ENCODE measurements at places on chromosomes 2 and 18.
A peak's percentile ranks its signal among the peaks of the same experiment; 100 is the strongest.

GRCh38 chr2:135582383-135582782 is 51.1 kb downstream of the R3HDM1 start:
- DNase-seq, result no peak

- no peak for DNase-seq
These were observed 521.0 kb upstream of the NRP2 start for GRCh38 chr2:205161156-205161839.

DNA sequence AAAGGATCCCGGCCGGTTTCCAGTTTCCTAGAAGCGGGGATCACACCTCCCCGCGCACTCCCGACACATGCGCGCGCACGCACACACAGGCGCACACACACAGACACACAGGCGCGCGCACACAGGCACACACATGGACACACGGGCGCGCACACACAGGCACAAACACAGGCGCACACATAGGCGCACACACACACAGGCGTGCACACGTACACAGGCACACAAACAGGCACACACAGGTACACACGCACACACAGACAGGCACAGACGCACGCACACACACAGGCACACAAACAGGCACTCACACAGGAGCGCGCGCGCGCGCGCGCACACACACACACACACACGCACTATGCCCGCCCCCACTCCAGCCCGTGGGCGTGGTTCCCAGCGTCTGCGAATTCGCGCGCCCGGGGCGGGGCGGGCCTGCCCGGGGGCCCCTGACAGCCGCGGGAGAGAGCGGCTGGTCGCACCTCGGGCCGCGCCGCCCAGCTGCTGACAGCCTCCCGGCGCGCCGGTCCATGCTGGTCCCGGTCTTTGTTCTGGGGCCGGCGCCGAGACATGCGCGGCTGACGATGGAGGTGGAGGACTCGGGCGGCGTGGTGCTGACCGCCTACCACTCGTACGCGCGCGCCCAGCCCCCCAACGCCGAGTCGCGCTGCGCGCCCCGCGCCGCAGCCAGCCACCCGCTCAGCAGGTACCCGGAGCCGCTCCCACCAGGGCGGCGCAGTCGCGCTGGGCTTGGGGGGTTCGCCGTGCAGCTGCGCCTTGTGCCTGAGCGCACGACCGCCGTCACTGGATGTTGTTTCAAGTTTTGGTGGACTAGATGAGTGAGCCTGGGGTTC is at the start of gene ARHGAP28:
Gene ARHGAP28 (plus strand): TSS at position 470 of the 845 bp plus-strand sequence. CDS start 106 bp downstream, at position 576.
- DNase-seq, result no peak

- no peak for DNase-seq
These were observed 47.8 kb downstream of the ZNF804A start for GRCh38 chr2:184646177-184646576.

GRCh38 chr2:21258082-21258481 is 134.3 kb downstream of the TDRD15 start:
- DNase-seq, result no peak

DNA sequence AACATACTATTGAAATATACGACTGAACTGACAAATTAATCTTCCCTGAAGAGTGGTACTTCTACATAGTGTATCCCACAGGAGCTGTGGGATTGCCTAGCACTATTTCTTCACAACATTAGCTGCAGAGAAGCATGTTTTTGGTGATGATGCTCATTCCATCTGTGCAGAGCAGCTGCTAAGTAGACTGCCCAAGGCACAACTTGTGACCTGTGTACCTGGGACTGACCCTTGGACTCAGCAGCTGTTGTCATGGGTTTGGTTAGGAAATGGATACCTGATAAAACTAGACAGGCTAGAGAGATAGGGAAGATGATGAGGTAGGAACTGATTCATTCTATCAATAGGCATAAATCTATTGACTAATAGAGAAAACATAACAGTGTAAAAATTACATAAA is 1204.0 kb downstream of the DSC3 start:
- no peak for DNase-seq

GRCh38 chr18:48459465-48459864 is 50.3 kb upstream of the ZBTB7C start:
- peak; percentile 43 for DNase-seq

GRCh38 chr2:64258566-64258965 is 114.3 kb upstream of the PELI1 start:
- no peak for DNase-seq

- no peak for DNase-seq
These were observed 1228.7 kb upstream of the DDX18 start for GRCh38 chr2:116585669-116586327.

DNA sequence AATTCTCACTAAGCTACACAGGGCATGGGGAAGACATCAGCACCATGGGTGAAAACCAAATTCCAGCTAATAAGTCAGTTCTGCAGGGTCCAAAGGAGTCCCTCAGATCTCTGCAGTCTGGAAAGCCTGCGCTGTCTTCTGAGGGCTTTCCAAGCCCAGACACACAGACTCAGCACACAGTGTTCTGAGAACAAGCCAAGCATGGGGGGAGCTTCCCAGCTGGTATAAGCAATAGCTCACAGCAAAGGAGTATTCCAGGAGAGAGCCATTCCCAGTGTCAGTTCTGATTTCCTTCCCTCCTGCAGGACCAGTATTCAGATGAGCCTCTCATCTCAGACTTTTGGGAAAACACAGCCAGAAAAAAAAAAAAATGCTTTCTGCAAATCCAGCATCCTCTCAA is 370.8 kb downstream of the TNS1 start:
- no peak for DNase-seq

GRCh38 chr2:158725441-158725891 is 69.7 kb upstream of the DAPL1 start:
- no peak for DNase-seq

DNA sequence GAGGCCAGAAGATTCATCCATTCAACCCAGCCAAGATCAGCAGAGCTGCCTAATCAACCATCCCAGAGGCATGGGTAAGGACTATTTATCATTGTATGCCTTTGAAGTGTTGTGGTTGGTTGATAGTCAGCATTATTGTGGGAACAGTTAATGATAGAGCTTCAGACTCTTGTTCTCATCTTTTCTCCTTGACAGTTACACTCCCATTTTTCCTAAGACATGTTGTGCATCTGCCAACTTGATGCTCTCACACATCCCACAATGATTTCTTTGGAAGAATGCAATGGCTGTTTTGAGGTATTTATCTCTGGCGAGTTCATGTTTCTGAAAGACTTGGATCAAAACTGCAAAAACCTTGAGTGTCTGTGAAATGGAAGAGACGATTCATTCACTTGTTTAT is 55.4 kb downstream of the FASTKD2 start:
- no peak for DNase-seq

GRCh38 chr18:60549338-60549960 is 176.9 kb upstream of the MC4R start:
- DNase-seq, result peak; percentile 46

- DNase-seq, result no peak
These were observed 117.4 kb upstream of the COPS8 start for GRCh38 chr2:236968101-236968879.

GRCh38 chr2:207692206-207693065 is 19.0 kb upstream of the CCNYL1 start:
- DNase-seq, result peak; percentile 76

GRCh38 chr18:28075501-28075900 is 101.4 kb downstream of the CDH2 start:
- no peak for DNase-seq

GRCh38 chr2:106965611-106966010 is 79.6 kb upstream of the ST6GAL2 start:
- DNase-seq, result no peak

GRCh38 chr2:130190237-130190636 is 8.0 kb downstream of the TUBA3E start:
- DNase-seq, result no peak

- DNase-seq, result no peak
These were observed 193.0 kb downstream of the RAB3GAP1 start for GRCh38 chr2:135245071-135245470.

DNA sequence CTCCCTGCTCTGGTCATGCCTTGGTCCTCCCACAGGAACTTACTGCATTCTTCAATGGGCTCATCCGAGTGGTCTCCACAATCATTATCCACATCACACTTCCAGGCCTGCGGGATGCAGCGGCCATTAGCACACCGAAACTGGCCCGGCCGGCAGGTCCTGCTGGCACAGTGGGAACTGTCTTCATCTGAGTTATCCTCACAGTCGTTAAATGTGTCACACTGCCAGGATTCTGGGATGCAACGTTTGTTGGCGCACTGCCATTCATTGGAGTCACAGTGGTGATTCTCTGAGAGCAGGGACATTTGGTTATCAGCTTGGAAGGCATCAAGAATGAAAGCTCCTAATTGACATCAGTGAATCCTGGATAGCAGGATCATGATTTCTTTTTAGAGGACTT is 104.5 kb downstream of the DHRS9 start:
- DNase-seq, result no peak

GRCh38 chr2:109174214-109174613 is 45.2 kb downstream of the SH3RF3 start:
- no peak for DNase-seq

DNA sequence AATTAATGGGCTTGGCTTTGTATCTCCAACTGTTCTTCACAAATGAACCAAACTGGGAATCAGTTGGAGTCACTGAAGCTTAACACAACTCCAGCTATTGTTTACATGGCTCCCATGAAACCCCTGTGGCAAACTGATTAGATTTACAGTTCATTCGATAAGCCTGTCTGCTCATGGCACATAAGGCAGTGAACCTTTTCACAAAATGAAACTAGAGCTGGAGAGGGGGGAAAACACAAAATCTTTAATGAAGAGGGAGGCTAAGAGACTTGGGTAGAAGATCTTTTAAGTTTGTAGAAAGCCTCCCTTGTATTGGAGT is 11.6 kb upstream of the ITGA6 start:
- no peak for DNase-seq

DNA sequence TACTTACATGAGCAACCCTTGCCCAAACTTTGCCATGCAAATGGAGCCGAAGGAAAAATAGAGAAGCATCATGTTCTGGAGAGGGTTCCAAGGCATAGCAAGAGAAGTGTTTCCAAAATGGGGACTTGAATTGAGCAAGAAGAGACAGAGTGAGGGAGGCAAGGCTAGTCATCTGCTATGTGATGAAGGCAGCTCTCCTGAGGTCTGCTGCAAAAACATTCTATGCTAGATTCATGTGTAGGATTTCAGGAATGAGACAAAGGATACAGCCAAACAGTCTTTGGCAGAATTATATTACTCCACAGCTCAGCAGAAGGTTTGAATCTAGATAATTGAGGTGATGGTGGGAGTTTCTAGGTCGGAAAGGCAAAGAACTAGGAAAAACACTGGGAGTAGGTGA is 24.1 kb upstream of the MRPL19 start:
- no peak for DNase-seq

DNA sequence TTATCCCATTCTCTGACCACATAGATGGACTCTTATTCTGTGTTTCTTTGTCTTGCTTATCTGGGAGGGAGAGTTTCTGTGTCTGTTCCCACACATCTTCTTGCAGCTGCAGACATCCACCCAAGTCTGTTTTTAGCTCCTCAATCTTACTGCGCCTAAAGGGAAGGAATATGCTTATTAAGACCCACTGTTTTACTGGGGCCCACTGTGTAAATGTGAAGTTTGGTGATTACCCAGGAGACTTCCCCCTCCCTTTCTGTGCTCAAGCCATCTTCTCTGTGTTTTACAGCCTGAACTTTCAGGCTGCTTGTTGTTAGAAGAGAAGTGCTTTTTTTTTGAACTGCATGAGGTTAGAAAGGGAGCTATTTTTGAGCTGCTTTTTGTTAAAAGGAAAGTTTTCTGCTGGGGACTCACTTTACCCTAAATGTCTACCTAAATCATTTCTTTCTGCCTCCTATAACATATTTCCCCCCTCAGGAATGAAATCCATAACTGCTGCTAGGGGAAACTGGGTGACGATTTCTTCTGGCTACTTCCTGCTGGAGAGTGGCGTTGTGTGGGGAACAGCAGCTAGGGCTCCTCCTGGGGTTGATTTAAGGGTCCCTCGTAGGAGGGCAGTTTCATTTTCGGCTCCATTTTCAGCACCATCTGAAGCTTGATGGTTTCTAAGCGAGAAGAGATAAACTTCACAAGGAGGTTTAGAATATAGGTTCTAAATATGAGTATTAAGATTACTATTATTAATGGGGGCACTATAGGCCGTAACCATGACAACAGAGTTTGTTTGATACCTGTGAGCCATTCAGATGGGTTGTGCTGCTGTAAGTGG is 39.5 kb upstream of the GMCL1 start:
- no peak for DNase-seq

DNA sequence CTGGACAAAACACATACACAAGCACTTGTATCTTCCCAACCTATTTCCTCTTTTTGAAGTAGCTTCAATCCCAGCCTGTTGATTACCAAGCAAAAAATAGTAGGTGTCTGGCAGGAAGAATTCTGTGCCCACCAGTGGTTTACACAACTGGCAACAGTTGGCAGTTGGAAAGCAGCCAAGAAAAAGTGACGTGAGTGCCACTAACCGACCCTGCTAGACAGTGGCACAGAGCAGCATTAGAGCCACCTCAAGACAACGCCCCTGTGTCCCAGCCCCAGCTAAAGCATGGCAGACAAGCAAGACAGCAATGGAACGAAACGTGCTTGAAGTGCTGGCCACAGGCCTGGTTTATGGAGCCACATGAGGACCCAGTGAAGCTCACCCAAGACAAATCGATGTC is 379.6 kb downstream of the FBXO15 start:
- DNase-seq, result no peak
